Activated gamma-delta T cell treated with Interleukin-2 at 50 U/mL for 16 hours (primary cell): ENCODE measurements at places on chromosomes 16 and 17.

DNA sequence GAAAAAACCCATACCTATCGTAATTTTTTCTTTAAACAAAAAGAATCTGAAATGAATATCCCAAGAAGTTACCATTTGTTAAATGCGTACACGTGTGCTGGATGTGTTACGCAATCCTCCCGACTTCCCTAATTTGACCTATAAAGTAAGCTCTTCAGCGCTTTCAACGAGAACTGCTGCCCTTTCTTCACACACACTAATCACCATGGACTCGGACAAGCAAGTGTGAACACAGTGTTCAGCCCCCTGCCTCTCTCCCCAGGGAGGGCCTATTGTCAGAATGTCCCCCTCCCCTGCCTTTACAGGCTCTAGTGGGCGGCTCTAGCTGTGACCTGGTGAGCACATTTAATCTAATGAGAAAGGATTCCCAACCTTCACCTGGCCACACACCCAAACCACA is 216.1 kb downstream of the CEP112 start:
- DNase-seq: no peak

DNA sequence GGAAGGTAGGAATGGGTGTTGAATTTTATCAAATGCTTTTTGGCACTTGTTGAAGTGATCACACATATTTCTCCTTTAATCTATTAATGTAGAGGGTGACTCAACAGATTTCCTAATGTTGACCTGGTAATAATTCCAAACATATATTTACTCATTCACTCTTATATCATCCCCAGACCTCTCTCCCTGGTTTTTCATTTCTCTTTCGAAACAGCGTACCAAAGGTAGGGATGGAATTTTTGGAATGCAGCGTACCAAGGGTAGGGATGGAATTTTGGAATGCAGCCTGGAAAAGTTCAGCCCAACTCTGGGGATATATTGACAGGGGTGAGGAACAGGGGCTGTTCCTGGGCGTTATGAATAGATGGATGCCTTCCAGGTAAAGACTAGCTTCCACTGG is 7.3 kb downstream of the KIF18B start:
- no peak for DNase-seq

DNA sequence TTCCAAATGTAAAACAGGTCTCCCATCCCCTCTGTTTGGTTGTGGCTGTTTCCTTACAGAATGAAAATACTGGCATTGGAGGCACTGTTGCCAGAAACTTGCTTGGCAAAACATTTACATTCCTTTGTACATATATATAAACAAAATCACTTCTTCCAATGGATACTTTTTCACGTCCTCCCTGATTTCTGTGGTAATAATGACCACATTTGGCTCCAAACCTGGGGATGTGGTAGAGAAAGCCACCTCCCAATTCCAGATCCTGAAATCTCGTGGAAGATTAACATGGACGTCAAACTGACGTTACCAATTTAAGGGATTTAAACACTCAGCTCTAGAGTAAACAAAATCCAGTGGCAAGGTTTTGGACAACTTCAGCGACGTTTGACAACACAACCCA is 370.8 kb upstream of the ZFHX3 start:
- DNase-seq: no peak

GRCh38 chr17:75639327-75639726 is 6.1 kb downstream of the SMIM5 start:
- no peak for DNase-seq

DNA sequence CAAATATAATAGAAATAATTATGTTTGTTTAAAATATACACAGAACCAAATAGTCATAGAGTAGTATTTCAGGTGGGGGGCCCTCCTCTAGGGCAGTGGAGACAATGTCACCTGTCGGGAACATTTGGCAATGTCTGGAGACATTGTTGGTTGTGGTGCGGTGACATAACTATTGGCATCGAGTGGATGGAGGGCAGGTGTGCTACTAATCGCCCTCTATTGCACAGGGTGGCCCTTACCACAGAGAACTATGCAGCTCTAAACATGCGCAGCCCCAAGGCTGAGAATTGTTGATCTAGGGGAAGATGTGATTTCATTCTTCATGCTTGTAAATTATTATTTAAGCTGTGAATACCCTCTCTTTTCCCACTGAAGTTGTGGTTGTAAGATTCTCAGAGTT is 594.0 kb downstream of the WWOX start:
- DNase-seq: no peak

DNA sequence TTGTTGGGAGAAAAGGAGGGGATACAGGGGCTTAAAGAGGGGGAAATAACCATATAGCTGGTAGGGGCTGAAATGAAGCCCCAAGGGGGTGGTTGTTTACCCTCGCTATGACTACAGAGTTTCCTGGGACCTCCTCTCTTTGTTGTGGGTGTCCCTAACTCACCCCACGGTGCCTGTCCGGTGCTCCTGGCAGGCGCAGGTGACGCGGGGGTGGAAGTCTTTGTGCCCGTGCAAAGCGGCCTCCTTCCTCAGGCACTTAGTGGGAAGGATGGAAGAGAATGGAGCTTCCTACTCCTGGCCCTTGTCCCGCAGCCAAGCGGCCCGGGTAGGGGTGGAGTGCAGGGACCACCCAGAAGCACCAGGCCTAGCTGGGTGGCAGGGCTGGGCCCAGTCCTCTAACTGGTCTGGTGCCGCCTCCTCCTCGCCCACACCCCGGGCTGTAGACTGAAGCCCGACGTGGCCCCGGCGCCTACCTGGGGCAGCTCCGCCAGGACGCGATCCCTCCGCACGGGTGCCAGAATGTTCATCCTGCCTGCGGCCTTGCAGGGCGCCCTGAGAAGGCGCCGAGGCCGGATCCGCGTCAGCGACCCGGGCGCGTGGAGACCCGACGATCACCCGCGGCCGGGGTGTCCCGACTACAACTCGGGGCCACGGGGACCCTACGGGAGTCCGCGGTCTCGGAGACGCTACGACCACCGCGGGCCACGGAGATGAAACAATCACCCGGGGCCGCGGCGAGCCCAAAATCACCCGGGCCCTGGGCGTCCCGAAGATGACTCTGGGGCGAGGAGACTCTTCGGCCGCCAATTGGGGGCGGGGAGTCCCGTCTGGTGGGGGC is 709 bp downstream of the RAB34 start:
- DNase-seq: no peak

GRCh38 chr17:77521076-77521475 is 380.3 kb downstream of the SEC14L1 start:
- DNase-seq: no peak

GRCh38 chr16:51636920-51637769 is 486.1 kb upstream of the SALL1 start:
- no peak for DNase-seq

DNA sequence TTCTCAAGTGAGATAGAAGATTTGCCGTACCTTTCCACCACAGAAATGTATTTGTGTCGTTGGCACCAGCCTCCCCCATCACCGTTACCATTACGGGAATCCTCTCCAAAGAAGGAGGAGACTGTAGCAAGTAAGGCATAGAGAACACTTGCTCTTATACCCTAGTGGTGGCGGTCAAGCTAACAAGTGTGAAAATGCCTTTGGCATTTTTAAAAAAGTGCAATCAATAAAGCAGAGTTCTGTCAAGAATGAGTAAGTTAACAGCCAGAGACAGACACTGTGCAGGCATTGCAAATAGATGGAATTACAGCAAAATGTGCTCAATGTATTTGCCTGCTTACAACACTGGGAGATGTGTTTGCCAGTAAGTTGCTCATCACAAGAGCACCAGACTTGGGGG is 7.7 kb downstream of the MSL1 start:
- DNase-seq: no peak

- DNase-seq: no peak
Observed at GRCh38 chr17:7475764-7476422, 3.5 kb downstream of the ZBTB4 start.
